Activated naive CD4-positive, alpha-beta T cell (primary cell): ENCODE measurements at places on chromosomes 2 and 18.

- DNase-seq: no peak
Measured at GRCh38 chr2:194567661-194568017, 1089.4 kb upstream of the SLC39A10 start.

- DNase-seq: no peak
Measured at GRCh38 chr2:174535083-174535482, 48.3 kb upstream of the GPR155 start.

GRCh38 chr18:69636529-69637301 is 236.0 kb downstream of the DOK6 start:
- DNase-seq: peak; percentile 9

DNA sequence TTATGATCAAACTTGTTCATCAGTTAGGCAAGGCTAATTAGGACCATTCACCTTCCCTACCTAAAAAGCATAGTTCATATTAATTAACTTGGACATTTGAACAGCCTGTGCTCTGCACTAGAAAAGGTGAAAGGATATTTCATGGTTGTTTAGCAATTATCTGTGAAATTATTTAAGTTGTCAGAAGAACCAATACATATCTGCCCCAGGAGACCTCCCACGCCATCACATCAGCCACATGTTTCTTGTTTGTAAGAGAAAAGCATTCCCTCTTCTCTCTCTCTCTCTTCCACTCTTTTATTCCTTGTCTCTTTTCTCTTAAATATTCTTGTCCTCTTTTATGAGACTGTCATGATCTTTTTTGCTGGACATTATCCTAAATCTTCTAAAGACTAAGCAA is 282.0 kb upstream of the RND3 start:
- DNase-seq: no peak

DNA sequence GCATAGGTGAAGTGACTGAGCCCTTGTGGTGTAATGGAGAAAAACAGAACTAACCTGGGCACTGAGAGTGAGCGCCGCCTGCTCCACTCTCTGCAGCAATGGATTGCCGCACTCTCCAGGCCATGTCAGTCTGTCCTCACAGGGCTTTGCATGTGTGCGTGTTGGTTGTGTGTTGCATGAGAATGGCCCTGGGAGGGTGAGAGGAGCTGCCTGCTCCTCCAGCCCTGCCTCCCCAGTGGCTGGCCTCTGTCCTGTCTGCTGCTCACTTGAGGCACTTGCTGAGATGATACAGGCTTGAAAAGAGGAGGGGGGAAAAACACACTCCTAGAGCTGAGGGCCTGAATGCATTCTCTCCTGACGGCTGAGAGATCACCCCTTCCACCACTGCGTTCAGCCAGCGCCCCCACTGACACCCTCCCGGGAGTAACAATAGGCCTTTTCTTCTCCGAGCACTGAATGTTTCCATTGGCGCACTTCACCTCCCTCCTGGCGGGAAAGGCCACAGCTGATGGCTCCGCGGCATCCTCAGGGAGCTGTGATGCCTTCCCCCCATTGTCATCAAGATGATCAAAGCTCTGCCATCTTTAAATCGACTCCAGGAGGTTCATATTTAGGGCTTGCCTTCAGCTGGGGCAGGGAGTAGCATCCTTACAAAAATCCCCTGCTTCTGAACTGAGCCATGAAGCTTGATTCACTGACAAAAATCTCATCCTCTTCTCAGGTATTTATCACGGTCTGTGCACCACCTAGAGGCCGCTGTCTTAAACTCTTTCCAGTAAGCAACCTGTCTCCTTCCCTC is 49.9 kb upstream of the DAPL1 start:
- no peak for DNase-seq

DNA sequence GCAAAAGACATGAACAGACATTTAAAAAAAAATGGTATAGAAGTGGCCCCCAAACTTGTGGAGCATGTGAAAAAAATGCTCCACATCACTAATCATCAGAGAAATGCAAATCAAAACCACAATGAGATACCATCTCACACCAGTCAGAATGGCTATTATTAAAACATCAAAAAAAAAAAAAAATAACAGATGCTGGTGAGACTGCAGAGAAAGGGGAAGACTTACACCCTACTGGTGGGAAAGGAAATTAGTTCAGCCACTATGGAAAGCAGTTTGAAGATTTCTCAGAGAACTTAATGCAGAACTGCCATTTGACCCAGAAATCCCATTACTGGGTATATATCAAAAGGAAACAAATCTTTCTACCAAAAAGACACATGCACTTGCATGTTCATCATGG is 164.8 kb downstream of the RIT2 start:
- DNase-seq: no peak

- no peak for DNase-seq
Measured at GRCh38 chr2:161761160-161761559, 136.9 kb downstream of the SLC4A10 start.

DNA sequence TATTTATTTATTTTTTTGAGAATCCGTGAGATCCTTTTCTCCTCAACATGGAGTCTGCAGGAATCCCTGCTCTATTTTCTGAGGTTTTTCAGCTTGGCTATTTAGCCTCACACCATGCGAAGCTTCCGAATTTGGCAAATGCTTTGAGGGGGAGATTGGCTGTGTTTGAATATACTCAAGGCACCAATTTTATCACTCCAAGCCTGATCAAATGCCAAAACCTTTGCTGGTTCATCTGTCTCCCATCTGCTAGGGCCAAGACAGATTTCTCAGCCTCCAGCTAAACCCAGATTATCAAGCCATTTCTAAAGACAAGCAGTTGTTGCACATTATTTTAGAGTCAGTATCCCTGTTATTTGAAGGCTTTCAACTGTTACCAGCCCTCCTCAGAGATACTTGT is 295.7 kb downstream of the XIRP2 start:
- no peak for DNase-seq

DNA sequence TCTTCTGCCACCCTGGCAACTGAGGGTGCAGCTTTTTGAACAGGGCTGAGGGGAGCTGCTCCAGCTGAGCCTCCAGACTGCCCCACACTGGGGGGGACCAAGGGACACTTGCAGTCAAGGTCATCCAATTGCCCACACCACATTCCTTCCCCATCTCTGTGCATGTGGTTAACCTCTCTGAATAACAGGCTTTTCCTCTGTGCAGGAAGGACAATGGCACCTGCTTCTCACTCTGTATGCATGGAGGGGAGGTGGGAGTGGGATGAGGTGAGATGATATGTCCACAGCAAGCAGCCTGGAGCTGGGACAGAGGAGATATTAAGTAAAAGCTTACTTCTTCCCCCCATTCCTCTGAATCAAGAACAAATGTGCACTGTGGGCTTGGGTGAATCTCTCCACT is 39.1 kb upstream of the TEX51 start:
- DNase-seq: no peak

DNA sequence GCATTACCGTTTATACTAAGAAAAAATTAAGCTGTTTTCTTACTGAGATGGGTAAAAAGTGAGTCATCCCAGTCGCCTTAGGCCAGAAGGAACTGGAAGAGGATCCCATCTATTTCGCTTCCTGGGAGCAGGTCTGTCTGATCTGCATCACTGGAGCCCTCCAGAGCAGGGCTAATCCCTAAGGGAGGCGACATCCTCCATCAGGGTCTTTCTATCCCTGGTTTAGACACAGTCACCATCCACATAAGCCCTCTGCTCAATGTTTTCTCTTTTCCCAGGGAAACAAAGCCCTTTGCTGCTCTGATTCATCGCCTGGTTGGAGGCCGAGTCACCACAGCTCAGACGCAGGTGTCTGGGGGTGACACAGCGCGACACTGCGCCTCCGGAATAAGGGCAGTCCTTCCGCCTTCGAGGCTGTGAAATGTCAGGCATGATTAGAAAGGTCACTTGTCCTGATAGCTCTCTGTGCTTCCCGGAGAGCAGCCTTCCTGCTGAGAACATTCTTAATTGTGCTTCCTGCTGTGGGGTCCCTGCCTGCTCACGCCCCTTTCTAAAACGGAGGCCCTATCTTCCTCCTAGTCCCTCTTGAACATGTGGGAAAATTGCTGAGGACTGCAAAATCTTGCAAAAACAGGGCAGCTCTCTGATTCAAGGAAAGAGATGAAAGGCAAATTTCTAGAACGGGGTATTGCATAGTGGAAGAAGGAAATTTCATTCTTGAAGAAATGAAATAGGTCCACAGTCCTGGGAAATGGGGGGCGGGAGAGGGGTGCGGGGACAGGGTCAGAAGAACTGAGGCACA is 56.3 kb downstream of the MARCHF4 start:
- DNase-seq: no peak

GRCh38 chr2:36168115-36168514 is 187.5 kb upstream of the CRIM1 start:
- DNase-seq: no peak

DNA sequence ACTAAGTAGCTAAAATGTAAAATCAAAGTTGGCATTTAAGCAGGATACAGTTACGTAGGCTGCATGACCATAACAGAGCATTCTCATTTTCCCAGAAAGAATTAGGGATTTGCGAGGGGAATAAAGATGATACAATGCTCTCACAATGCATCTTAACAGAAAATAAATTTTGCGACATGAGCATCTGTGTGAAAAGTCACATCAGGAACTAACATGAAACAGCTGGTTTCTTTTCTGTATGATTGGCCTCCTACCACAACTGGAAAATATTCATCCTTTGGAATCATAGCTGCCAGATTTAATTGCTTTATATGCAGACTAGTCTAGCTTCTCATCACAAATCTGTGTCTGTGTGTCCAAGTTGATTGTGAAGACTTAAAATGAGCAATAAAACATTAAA is 66.0 kb downstream of the KCTD18 start:
- DNase-seq: no peak

- DNase-seq: no peak
Measured at GRCh38 chr2:233385489-233386044, 31.3 kb downstream of the DGKD start.

DNA sequence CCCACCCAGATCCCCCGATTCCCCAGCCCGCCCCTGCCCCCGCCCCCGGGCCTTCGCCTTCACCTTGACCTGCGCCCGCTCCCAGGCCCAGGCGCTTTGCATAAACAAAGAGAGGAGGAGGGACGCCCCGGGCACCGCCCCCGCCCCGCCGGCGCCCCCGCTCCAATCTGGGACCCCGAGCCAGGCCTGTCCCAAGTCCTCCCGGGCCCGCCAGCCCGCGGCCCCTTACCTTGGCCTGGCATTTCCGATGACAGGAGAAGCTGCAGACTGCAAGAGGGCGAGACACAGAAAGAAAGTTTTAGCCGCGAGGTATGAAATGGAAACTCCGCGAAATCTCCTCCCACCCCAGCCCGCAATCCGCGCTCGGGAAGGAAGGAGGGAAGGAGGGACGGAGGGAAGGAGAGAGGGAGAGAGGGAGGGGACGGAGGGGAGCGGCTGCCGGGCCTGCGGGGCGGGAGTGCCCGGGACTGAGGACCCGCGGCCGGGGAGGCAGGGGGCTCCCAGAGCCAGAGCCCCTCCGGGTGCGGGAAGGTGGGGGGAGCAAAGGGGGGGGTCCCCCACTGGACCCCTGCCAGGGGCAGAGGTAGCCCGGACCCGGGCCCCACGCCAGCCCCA is 24.2 kb downstream of the TNS1 start:
- DNase-seq: no peak

- no peak for DNase-seq
Measured at GRCh38 chr2:144099780-144100377, 420.0 kb downstream of the ZEB2 start.

DNA sequence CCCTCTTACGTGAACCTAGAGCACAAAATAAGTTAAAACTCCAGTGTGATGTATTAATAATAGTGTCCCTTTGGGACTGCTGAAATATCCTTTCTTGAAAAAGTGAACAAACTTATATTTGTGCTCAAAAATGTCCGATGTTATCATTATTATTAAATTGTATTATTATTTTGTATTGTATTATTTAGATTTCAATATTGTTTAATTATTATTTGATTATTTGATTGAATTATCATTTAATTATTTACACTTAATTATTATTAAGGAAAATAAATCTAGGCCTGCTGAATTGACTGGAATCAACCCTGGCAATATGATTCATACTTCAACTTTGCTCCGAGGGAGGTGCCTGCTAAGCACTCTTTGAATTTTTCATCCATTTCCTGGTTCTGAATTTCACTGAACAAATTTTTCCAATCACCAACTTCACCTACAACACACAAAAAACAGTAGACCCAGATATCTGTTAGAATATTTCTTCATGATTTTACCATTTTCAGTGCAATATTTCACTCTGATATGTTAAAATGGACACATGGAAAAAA is 10.9 kb upstream of the EIF2AK2 start:
- no peak for DNase-seq

- no peak for DNase-seq
Measured at GRCh38 chr2:64062840-64063239, 43.6 kb upstream of the VPS54 start.

DNA sequence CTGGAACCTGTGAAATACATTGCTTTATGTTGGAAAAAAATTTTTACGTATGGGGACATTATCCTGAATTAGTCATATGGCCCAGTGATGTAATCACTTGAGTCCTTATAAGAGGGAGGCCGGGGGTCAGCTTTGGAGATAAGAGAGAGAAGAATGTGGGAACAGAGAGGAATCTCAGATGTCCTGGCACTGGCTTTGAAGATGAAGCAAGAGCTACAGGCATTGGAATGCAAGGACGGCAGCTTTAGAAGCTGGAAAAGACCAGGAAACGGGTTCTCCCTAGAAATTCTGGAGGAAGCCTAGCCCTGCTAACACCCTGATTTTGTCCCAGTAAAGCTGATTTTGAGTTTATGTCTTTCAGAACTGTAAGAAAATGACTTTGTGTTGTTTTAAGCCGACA is 1129.9 kb upstream of the GYPC start:
- no peak for DNase-seq

DNA sequence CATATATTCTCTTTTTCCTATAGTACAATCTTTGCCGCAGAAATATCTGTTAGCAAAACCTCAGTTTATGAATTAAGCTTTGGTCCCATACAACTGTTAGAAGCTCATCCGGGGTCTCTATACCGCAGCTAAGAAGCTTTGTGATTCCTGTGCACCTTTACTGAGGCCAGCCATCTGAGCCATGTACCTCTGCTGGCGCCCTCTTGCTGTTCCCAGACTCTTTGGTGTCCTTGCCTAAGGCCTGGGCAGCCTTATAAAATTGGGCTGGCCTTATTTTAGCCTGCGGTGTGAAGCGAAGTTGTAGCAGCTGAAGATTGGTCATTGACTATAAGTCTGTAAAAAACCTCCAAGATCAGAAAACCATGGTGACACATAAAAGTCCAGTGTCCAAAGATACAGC is 1135.1 kb upstream of the CHAC2 start:
- no peak for DNase-seq

DNA sequence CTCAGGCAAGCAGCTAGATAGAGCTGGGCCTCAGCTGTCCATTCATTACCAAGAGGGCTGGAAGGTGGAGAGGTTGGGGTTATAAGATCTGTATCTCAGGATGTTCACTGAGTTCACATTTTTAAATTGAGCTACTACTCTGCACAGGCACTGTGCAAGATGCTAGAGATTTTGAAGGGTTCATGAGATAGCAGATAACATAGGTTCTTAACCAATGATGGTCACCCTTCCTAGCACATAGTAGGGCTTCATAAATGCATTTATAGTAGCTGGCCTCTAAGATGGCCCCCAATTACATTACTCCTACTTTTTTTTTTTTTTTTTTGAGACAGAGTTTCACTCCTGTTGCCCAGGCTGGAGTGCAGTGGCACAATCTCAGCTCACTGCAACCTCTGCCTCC is 79.7 kb downstream of the DDX1 start:
- DNase-seq: no peak
